ENCODE measurements at places on chromosomes 16 and 17. TPM values are rescaled to one million over a fixed set of nuclear protein-coding genes. Genes with fewer than 3 reads are reported as not detected.

DNA sequence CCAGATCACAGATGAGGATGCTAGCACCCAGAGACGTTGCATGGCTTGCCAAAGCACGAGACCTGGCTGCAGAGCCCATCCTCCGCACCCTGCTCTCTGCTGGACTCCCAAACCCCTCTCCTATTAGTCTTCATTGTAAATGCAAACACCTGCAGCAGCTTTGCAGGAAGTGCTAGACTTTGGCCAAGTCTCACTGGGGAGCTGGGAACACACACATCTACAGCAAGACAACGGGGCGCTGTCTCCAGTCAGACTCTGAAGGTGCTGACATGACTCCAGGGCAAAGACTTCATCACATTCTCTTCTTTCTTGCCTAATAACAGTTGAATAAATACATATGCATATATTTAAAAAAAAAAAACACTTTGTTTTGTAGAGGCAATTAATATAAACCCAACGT is 43.8 kb downstream of the CYTH1 start:
- no peak overlapping the region for H3K27ac ChIP-seq
- H3K36me3 ChIP-seq = no peaks in the 10 kb centered on the region
- no peak overlapping the region for H3K4me3 ChIP-seq
- peaks cover 8% of the 10 kb centered on the region for H3K4me1 ChIP-seq

DNA sequence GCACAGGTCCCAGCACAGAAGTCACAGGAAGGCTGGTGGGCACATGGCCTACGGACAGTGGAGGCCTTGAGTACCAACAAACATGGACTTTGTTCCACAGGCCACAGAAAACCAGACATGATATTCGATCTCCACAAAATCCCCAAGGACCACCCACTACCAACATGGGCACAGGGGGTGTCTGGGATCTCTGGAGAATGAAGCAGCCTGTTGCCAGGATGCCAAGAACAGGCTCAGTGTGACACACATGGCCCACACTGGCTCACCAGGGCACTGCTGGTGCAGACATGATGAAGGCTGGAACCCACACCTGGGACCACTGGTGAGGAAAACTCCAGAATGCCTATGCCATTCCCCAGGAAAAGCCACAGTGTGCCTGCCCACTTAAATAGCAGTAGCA is 120.2 kb downstream of the C16orf78 start:
- no peaks in the 10 kb centered on the region for H3K27me3 ChIP-seq
- no peak overlapping the region for H3K4me3 ChIP-seq
- H3K27ac ChIP-seq = no peak overlapping the region
- DNase-seq = no peak
- H3K4me1 ChIP-seq = no peaks in the 10 kb centered on the region

DNA sequence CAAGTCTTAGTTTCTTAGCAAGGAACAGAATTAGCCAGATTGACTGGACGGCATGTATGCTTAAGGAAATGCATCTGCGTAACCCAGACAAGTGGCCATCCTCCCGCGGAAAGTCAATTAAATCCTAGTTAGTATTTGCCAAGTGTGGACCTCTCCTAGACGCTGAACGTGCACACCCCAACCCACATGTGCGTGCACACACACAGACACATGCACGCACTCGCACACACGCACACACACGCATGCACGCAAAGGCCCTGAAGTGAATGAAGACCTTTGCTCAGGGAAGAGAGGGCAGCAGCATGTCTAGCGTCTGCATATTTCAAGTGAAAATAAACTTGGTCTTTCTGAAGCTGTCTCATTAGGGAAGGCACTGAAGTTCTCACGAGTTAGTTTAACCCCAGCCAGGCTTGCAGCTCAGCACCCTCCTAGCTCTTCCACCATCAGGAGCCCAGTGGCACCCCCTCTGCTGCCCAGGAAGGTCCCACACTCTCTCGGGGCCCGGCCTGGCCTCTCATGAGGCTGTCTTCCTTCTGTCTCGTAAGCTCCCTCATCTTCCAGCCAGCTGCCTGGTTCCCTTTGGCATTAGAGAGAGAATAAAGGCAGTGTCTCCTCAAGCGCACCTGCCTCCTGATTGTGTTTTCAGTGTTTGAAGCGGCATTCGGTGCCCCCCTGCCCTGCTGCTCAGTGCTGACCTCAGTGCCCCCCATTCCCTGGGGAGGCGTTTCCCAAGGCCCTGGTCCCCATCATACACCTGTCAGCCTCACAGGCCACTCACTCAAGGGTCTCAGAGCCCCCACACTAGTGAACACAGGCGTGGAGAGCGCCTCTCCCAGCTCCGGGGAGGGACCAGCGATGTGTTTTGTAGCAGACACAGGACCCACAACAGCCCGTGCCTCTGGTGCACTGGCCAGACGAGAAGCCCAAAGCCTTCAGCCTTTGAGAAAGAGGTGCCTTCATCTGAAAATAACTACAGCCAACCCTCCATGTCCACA is 52.2 kb upstream of the CHMP6 start:
- no peaks in the 10 kb centered on the region for H3K27me3 ChIP-seq
- no peaks in the 10 kb centered on the region for H3K36me3 ChIP-seq
- H3K4me3 ChIP-seq = no peak overlapping the region
- DNase-seq = no peak
- no peak overlapping the region for H3K27ac ChIP-seq
- peaks cover 11% of the 10 kb centered on the region for H3K4me1 ChIP-seq

GRCh38 chr17:45823598-45823997 is 21.1 kb upstream of the SPPL2C start:
- no peak overlapping the region for H3K27ac ChIP-seq
- DNase-seq = no peak
- H3K27me3 ChIP-seq = no peaks in the 10 kb centered on the region
- no peak overlapping the region for H3K4me3 ChIP-seq
- H3K4me1 ChIP-seq = no peaks in the 10 kb centered on the region

DNA sequence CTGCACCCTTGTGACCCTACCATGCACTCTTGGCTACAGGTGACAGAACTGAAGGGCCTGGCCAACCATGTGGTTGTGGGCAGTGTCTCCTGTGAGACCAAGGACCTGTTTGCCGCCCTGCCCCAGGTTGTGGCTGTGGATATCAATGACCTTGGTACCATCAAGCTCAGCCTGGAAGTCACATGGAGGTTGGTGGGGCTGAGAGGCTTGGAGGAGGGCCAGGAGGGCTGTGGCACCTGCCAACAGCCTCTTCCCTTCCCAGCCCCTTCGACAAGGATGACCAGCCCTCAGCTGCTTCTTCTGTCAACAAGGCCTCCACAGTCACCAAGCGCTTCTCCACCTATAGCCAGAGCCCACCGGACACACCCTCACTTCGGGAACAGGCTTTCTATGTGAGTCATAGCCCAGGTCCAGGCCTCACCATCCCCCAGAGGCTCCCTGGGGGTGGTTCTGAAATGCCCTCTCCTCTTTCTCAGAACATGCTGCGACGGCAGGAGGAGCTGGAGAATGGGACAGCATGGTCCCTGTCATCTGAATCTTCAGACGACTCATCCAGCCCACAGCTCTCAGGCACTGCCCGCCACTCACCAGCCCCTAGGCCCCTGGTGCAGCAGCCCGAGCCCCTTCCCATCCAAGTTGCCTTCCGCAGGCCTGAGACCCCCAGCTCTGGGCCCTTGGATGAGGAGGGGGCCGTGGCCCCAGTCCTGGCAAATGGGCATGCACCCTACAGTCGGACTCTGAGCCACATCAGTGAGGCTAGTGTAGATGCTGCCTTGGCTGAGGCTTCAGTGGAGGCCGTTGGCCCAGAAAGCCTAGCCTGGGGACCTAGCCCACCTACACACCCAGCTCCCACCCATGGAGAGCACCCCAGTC is 13.0 kb downstream of the RIPOR1 start:
- no peak overlapping the region for H3K27ac ChIP-seq
- no peak for DNase-seq
- no peaks in the 10 kb centered on the region for H3K36me3 ChIP-seq
- no peak overlapping the region for H3K4me3 ChIP-seq
- peaks cover 3% of the 10 kb centered on the region for H3K4me1 ChIP-seq

GRCh38 chr16:85462714-85463611 is 150.2 kb upstream of the GSE1 start:
- H3K27ac ChIP-seq = no peak overlapping the region
- peak overlapping the region; percentile 68 for H3K4me3 ChIP-seq
- H3K4me1 ChIP-seq = peaks cover 23% of the 10 kb centered on the region
- H3K27me3 ChIP-seq = no peaks in the 10 kb centered on the region
- H3K36me3 ChIP-seq = no peaks in the 10 kb centered on the region
- no peak for DNase-seq

GRCh38 chr16:67055712-67056487 is 27.0 kb downstream of the CBFB start:
- no peak for DNase-seq
- H3K27ac ChIP-seq = peak overlapping the region; percentile 17
- H3K4me1 ChIP-seq = no peaks in the 10 kb centered on the region
- H3K4me3 ChIP-seq = no peak overlapping the region

GRCh38 chr16:82185012-82185411 is 15.0 kb upstream of the MPHOSPH6 start:
- H3K27ac ChIP-seq = no peak overlapping the region
- no peak overlapping the region for H3K4me3 ChIP-seq
- H3K36me3 ChIP-seq = no peaks in the 10 kb centered on the region

MC1R gene
- 3.8 TPM for total RNA-seq

TMEM220 gene
- total RNA-seq = 13.4 TPM

HOXB3 gene
- total RNA-seq = 36.7 TPM
